RPMI7951 (cell line): ENCODE measurements at places on chromosomes 2 and 18.

GRCh38 chr2:31889044-31889443 is 121.8 kb downstream of the MEMO1 start:
- no peak for DNase-seq

GRCh38 chr2:95138702-95139101 is 17.1 kb upstream of the MRPS5 start:
- DNase-seq, result no peak

GRCh38 chr2:8564475-8564874 is 117.4 kb upstream of the ID2 start:
- no peak for DNase-seq

DNA sequence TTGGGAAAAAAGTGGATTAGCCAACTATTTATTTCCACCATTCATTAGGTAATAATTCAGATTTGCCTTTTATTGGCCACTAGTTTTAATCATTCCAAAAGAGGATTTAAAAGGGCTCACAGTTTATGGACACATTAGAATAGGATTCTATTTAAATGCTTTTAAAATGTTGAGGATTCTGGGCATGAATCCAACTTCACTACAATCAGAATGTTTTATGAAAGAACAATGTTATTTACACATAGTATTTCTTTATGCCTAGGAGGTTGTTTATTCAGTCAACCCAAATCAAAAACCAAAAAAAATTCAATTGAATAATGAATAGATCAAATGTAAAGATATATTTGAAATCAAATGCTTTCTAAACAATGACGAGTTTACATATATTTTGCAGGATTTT is 232.2 kb downstream of the GULP1 start:
- DNase-seq, result no peak

DNA sequence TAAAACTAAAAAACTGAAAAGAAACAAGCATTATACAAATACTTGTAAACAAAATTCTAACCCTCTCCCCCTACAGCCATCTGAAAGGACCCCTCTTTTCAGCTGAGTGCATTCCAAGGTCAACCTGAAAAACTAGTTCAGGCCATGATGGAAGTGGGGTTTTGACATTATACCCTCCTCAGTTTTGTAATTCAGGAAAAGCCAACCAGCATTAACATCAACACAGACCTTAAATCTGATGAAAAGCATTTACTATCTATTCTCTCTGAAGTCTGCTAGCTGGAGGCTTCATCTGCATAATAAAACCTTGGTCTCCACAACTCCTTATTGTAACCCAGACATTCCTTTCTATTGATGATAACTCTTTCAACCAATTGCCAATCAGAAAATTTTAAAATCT is 302.2 kb downstream of the CNTNAP5 start:
- no peak for DNase-seq
